Progenitor cell of endocrine pancreas (in vitro differentiated cells): ENCODE measurements at places on chromosomes 4 and X. TPM values are rescaled to one million over a fixed set of nuclear protein-coding genes. Genes with fewer than 3 reads are reported as not detected.

DNA sequence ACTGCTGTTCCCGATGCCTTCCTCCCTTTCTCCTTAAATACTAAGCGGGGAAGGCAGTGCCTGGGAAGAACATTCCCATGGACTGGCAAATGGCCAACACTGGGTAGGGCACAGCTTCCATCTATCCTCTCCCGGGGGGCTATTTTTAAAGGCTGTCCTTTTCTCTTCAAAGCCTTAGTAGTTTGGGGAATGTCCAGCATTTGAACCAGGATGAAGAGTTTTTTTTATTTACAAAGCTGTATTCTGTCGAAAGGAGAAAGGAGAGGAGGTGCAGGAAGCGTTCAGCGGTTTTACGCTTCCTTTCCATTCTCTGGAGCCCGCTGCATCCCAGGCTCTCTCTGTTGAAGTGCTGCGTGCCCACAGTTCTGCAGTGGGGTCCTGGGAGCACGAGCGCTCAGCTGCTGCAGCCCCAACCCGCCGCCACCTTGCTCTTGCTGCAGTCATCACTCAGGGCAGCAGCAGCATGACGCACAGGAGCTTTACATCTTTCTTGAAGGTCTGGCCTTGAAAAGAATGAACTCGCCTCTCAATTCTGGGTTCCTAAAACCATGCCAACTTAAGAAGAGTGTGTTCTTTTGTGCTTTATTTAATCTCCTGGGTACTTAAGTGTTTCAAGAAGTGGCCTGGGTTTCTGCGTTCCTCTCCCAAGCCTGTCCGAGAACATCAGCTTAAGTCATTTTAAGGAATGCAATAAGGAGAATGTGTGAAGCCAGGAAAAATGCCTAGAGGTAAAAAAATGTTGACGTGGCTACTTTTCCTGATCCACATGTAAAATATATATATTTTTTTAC is 427.2 kb downstream of the MAPK10 start:
- H3K4me1 ChIP-seq = peaks cover 69% of the 10 kb centered on the region
- peak overlapping the region; percentile 59 for H3K4me3 ChIP-seq
- no peaks in the 10 kb centered on the region for H3K27me3 ChIP-seq
- H3K36me3 ChIP-seq = no peaks in the 10 kb centered on the region
- H3K27ac ChIP-seq = peak overlapping the region; percentile 94

DNA sequence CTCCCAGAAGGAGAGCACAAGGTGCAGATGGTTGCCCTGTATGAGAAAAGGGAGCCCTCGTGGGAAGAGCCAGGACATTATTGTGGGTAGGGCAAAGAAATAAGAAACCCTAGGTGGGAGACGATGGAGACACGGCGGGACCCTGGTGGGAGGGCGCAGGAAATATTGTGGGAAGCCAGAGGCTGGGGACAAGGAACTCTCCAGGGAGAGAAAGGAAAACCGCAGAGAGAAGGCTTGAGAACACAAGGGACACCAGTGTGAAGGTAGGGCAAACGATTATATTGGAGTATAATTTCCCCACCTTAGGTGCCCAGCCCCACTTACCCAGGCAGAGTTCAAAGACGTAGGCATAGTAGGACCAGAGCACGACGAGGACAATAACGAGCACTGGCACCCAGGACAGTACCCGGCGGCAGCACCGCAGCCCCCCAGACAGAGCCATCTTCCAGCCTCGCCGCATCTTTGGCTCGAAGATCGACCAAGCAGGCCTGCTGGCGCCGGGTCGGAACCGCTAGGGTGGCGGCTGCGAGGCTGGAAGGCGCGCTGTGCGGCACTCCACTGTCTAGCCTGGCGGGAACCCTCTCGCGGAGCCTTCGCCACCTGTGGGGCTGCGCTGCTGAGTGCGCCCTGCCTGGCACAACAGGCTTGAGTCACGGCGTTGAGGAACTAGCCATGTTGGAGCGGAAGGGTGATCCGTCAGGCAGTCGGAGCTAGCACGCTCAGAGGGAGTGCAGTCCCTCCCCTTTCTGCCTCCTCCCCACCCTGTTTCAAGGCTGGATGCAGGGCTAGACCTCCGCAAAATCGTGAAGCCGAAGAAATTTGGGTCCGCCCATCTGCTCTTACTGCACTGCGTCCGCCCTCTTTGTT is at the start of gene ZDHHC15:
TSS of gene ZDHHC15 (minus strand) at position 473 of the 867 bp plus-strand sequence. CDS start at position 460, 13 bp downstream.
- H3K36me3 ChIP-seq = peaks cover 2% of the 10 kb centered on the region
- H3K27ac ChIP-seq = peak within 1 kb of the TSS; percentile 81
- peak; percentile 43 for DNase-seq
- peaks cover 19% of the 10 kb centered on the region for H3K27me3 ChIP-seq
- peak within 1 kb of the TSS; percentile 80 for H3K4me3 ChIP-seq

DNA sequence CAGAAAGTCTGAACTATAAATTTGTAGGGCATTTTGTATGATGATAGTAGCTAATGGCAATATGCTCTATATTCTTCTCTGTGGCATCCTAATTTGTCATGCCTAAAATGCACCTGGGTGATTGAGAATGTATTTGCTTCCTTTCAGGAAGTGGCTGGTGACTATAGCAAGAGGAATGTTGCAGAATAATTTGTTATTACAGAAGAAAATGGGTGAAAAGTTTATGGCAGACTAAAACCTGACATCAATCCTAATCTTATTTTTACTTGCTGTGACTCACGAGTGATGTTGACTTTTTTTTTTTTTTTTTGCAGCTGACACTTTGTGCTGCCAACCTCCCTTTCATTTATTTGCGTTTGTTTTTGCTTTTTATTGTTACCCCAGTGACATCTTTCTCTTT is 141.1 kb downstream of the MSL3 start:
- no peaks in the 10 kb centered on the region for H3K4me1 ChIP-seq
- no peak overlapping the region for H3K27ac ChIP-seq
- DNase-seq = no peak
- no peaks in the 10 kb centered on the region for H3K36me3 ChIP-seq

- no peaks in the 10 kb centered on the region for H3K27me3 ChIP-seq
- no peaks in the 10 kb centered on the region for H3K36me3 ChIP-seq
- no peak overlapping the region for H3K27ac ChIP-seq
- no peak for DNase-seq
These were observed 546.0 kb downstream of the BCOR start for GRCh38 chrX:39551762-39552161.

DNA sequence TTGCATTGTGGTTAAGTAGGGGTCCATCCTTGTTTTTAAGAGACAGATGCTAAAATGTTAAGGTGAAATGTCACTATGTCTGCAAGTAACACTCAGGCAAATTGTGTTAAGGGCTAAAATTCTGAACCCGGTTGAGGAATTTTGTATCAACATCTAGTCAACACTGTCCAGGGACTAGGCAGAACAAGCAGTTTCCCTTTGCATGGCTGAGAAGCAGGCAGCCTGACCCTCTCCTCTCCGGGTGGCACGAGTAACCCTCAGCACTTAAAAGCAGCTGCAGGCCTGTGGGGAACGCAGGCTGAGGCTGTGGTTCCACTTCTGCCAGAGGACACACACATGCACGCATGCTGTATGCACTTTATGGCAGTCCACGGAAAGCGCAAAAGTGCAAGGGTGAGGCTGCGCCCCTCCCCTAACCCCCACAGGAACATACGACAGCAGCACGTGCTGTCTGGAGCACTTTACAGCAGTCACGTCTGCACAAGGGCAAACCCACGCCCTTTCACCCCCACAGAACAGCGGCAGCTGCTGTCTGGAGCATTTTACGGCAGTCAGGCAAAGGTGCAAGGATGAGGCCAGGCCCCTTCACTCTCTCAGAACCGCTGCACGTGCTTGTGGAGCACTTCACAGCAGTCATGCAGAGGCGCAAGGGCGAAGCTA is 619 bp upstream of the MPC1L start:
- no peaks in the 10 kb centered on the region for H3K4me1 ChIP-seq
- DNase-seq = no peak
- no peaks in the 10 kb centered on the region for H3K27me3 ChIP-seq

DNA sequence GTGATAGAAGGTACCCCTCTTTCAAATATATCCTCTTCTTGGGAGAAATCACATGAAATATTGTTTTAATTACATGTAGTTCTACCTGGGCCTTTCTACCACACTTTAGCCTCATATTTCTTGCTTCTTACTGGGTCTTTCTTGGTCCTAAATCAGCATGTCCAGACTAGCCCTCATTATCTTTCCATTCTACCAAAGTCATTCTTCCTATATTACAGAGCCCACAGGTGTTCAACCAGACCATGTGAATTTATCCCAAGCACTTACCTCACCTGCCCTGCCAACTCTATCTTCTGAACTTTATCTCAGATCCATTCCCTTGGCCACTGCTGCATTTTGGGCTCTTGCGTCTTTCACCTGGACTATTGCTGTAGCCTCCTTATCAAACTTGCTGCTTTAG is 11.8 kb upstream of the SOWAHB start:
- no peak overlapping the region for H3K4me3 ChIP-seq
- H3K4me1 ChIP-seq = no peaks in the 10 kb centered on the region
- no peak for DNase-seq
- H3K36me3 ChIP-seq = peaks cover 2% of the 10 kb centered on the region
- H3K27me3 ChIP-seq = no peaks in the 10 kb centered on the region
- no peak overlapping the region for H3K27ac ChIP-seq

GRCh38 chr4:114782415-114783214 is 184.0 kb downstream of the UGT8 start:
- DNase-seq = no peak
- no peaks in the 10 kb centered on the region for H3K27me3 ChIP-seq
- peaks cover 18% of the 10 kb centered on the region for H3K4me1 ChIP-seq
- H3K4me3 ChIP-seq = no peak overlapping the region
- H3K36me3 ChIP-seq = no peaks in the 10 kb centered on the region
- H3K27ac ChIP-seq = no peak overlapping the region

Gene KIAA0232
- total RNA-seq = 50.3 and 52.8 TPM in 2 replicates

DNA sequence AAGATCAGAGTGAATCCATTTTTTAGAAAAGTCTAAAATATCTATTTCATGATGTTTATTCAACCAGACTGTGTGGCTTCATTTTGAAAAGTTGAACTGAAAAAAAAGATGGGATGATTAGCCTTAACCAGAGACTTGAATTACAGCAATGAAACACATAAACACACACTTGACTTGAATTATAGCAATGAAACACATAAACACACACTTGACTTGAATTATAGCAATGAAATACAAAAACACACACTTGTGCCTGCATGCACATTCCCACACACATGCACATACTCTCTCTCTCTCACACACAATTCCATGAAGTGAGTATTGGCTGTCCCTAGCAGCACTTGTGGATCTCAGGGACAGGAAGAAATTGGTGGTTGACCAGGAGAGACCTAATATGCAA is 286.8 kb downstream of the USP46 start:
- H3K36me3 ChIP-seq = no peaks in the 10 kb centered on the region
- H3K27ac ChIP-seq = no peak overlapping the region

- DNase-seq = no peak
- no peak overlapping the region for H3K4me3 ChIP-seq
- no peak overlapping the region for H3K27ac ChIP-seq
- H3K4me1 ChIP-seq = no peaks in the 10 kb centered on the region
- no peaks in the 10 kb centered on the region for H3K36me3 ChIP-seq
- H3K27me3 ChIP-seq = no peaks in the 10 kb centered on the region
These were observed 715.4 kb upstream of the HS3ST1 start for GRCh38 chr4:12144051-12144450.

DNA sequence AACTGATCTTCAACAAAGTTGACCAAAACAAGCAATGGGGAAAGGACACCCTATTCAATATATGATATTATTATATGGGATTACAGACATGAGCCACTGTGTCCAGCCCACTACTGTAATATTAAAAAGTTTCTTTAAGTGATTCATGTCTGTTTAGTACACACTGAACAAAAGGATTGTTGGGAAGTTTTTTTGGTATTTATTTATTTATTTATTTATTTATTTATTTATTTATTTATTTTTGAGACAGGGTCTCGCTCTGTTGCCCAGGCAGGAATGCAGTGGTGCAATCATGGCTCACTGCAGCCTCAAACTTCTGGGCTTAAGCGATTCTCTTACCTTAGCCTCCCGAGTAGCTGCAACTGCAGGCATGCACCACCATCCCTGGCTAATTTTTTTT is 58.4 kb upstream of the PGAM4 start:
- no peak for DNase-seq
- no peaks in the 10 kb centered on the region for H3K4me1 ChIP-seq
- no peak overlapping the region for H3K4me3 ChIP-seq
- no peak overlapping the region for H3K27ac ChIP-seq
